ENCODE measurements at places on chromosomes 3 and 15. TPM values are rescaled to one million over a fixed set of nuclear protein-coding genes. Genes with fewer than 3 reads are reported as not detected.
A peak's percentile ranks its signal among the peaks of the same experiment; 100 is the strongest.

DNA sequence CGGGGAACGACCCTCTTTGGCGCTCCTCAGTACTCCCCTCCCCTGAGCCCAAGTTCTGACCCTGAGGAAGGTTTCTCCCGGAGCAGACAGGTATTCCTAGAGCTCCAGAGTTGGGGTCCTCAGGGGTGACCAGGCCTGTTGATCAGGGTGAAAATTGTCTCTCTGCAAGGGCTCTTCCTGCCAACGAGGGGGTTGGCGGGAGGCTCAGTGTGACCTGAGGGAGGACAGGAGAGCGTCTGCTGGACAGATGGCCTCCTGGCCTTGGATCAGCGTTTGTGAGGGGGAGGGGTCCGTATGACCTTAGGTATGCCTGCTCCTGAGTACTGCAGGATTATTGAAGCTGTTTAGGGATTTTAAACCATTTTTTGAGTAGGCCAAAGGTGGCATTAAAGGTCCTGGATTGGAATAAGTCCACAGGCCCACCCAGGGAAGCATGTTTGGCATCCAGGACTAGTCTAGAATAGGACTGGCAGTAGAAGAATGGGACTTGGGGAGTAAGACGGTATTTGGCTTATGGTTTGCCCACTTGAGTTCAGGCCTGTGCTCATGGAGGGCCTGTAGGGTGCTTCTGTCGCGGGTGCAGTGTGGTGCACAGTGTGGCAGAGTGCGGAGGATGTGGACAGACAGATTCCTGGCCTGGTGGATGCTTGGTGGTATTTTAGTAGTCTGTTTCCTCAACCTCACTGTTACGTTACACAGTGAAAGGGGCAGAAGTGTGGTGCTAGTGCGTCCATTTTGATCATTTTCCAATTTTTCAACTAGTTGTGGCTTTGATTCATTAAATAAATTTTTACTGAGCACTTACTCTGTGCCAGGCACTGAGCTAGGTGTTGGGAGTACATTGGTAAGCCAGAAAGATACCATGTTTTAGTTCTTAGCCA, 959 bp downstream of the ZNF592 start:
- peak; percentile 20 for DNase-seq

DNA sequence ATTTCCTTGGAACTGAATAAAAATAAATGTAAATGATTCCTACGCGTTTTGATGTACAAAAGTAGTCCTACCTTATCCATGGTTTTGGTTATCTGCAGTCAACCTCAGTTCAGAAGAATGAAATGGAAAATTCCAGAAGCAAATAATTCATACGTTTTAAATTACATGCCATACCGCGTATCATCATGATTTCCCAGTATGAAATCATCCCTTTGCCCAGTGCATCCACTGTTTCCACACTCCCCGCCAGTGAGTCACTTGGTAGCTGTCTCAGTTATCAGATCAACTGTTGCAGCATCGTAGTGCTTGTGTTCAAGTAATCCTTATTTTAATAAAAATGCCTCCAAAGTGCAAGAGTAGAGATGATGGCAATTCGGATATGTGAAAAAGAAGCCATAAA, 9.1 kb upstream of the MFSD1 start:
- no peak for DNase-seq

GRCh38 chr3:77945320-77945719, 905.4 kb downstream of the ROBO2 start:
- DNase-seq: no peak

DNA sequence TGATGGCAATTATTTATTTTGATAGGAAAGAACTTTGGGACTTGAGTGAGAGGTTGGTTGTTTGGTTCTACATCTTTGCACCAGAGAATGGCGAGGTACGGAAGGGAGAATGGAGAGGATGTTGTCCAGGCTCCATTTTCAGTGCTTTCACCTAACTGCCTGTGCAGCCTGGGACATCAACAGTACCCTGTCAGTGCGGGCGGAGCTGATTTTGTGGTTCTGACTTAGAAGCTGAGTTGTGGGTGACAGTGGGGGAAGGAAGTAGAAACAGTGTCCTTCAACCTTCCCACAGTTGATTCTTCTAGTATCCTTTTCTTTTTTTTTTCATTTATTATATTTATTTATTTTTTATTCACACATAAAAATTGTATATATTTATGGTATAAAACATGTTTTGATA, 95.3 kb downstream of the TIGIT start:
- DNase-seq: no peak

DNA sequence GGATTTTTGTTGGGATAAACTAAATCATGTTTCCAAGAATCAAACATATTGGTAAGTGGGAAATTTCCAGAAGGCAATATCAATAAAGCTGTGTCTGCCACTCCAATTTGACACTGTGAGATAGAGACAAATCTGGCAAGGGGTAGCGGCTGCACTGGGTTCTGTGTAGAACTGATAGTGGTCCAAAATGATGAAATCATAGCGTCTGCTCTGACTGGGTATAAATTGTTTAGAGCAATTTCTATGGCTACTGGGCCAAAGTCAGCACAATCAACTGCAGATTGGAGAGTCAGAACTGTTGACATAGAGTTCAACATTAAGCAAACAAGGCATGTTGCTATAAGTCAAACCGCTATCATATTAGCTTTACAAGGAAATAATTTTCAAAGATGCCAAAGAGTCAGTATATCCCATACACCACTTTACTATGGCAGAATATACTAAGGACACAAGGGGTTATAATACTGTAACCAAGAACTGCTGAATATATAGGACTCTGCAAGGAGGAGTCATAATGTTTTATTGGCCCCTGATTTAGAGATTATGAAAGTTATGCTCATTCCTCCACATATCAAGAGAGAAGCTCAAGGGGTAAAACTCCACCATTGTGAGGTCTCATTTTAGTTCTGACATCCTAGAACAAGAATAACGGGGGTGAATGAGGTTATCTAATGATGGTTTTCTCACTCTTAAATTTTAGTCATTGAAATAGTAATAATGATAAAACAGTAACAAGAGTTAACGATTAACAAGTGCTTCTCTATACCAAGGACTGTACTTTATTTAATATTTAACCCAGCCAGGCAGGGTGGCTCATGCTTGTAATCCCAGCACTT, 309.7 kb upstream of the GADL1 start:
- DNase-seq: no peak

- DNase-seq: peak; percentile 47
Measured at GRCh38 chr3:172103724-172104123, 64.3 kb downstream of the FNDC3B start.

- DNase-seq: no peak
Measured at GRCh38 chr15:33458421-33458820, 147.7 kb downstream of the RYR3 start.

DNA sequence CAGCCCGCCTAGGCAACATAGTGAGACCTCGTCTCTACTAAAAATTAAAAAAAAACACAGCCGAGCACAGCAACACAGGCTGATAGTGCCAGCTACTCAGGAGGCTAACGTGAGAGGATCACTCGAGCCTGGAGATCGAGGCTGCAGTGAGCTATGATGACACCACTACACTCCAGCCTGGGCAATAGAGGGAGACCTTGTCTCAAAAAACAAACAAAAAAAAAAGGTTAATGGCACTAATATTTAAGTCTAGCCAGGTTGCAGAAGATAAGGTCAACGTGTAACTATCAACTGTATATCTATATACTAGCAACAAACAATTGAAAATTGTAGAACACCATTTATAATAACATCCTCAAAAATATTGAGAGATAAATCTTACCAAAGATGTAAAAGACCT, 75.1 kb downstream of the MYO9A start:
- DNase-seq: no peak

DNA sequence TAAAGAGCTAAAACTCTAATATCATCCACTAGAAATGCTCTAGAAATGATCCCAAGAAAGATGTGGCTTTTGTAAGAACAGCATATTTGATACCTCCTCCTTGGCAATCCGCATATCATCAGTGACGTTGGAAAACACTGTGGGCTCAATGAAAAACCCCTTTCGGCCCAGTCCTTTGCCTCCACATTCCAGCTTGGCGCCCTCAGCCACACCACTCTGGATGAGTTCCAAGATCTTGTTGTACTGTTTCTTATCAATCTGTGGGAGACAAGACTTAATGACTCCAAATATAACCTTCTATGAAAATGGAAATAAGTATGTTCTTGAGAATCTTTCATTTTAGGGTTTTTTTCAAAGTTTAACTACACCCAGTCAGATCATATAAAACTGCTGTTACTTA, 103.6 kb downstream of the ALDH1A2 start:
- peak; percentile 33 for DNase-seq

GRCh38 chr15:88703533-88703932, 64.7 kb downstream of the ISG20 start:
- no peak for DNase-seq

DNA sequence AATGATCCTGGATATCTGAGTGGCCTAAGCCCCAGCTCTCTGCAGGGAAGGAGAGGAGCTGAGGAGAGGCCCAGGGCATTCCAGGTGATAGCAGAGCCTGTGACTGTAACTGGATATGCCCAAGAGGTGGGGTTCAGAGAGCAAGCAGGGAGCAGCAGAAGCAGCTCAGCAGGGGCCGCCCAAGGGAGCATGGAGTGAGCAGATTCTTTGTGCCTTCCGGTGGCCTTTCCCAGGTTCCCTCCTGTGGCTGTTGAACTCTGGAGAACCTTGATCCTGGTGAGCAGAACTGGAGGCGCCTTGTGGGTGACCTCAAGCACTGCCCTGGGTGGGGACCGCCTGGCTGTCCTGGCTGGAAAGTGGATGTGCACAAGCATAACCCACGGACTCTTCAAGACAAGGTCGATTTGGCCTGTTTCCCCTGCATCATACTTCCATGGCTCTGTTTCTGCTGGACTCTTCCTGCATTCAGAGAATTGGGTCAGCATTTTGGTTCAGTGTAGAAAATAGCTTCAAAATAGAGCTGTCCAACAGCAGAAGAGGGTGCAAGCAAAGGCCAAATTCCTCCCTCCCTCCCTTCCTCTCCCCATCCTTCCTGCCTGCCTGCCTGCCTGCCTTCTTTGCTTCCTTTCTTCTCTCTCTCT, 76.1 kb downstream of the ARNT2 start:
- no peak for DNase-seq

DNA sequence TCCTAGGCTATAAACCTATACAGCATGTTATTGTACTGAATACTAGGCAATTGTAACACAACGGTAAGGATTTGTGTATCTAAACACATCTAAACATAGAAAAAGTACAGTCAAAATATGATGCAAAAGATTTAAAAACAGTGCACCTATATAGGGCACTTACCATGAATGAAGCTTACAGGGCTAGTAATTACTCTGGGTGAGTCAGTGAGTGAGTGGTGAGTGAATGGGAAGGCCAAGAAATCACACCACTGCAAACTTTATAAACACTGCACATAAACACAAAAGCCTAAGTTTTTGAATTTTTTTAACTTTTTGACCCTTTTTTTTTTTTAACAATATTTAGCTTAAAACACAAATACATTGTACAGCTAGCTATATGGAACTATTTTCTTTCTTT, 204.7 kb upstream of the CTNNB1 start:
- no peak for DNase-seq

GRCh38 chr15:68228971-68229385, 550 bp downstream of the CLN6 start:
- DNase-seq: no peak

DNA sequence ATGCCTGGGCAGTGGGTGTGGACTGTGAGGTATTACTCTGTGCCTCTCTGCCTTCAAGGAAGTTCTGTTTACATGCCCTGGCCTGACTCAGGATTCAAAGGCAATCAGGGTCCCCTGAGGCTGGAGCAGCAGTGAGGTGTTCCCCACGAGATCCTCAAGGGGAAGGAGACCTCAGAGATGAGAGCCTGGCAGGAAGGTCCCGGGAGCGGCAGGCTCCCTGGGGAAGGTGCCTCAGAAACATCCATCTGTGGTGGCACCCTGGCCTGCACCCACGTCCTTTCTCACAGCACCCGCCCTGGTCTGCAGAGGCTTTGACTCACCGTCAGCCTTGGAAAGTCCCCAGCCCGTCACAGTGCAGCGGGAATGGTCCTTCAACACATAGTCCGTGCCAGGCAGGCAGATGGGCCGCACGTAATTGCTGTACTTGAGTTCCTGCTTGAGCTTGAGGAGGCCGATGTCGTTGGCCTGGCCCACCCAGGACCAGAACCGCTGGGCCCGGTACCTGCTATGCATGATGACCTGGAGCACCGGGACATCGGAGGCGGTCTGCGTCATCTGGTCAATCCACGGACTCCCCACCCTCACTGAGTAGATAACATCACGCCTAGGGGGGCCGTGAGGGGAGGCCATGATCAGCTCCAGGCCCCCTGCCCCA, 3.6 kb downstream of the PRSS50 start:
- no peak for DNase-seq

GRCh38 chr15:68793776-68794175, 26.9 kb downstream of the ANP32A start:
- no peak for DNase-seq

DNA sequence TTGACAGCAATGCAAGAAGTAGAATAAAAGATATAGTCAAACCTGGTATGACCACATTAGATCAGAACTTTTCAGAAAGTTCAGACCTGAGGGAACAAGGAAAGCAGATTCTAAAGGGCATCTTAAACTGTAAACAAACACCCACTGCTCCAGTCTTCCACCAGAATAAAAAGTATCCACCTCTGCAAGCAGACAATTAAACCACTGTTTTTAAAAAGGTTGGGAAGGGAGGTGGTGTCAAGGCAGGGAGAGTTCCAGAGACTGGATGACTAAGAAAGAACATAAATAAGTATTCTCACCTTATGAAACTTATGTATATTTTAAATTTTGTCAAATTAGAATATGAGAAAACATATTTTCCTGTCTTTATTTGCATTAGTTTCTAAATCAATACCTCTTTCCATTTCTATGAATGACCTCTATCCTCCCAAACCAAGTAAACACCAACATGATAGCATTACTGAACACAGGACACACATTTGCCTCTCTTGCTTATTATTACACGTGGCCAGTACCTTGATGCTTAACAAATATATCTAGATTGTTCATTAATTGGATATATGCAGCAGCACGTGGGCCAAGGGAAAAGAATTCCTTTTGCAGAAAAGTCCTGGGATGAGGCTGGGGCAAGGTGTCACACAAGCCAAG, 31.6 kb downstream of the PIK3CB start:
- DNase-seq: no peak

DNA sequence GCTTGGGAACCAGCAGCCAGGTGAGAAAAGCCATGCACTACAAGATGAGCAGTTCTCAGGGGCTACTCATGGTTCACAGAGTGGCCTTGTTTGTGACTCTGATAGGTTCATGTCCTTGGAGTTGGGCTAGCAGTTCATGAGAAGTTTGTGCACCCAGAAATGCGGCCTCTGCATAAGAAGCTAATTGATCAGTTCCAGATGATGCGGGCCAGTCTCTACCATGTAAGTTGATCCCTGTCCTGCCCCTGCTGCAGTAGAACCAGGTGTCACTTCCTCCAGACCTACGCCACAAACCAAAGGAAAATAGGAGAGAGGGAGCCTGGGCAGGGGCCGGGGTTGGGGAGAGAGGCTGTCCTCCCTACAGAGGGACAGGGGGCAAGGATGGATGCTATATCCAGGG, 27.2 kb upstream of the MANF start:
- DNase-seq: no peak

Gene RTP4
- 0.72 TPM for total RNA-seq

Gene CCK
- 12.8 TPM for total RNA-seq

Gene KBTBD12
- total RNA-seq: 7.2 TPM

Gene SOX2
- total RNA-seq: 2.2 TPM

Gene RASGRF1
- total RNA-seq: 1.7 TPM

Gene TPRG1
- total RNA-seq: 13.5 TPM

Gene MST1R
- total RNA-seq: 14.4 TPM

Gene GOLGA8H
- total RNA-seq: not detected

Gene PRR20G
- 3.9 TPM for total RNA-seq
